CMK (cell line): ENCODE measurements at places on chromosomes 13 and 19.

GRCh38 chr19:38068826-38069225 lies 155.2 kb downstream of the DPF1 start:
- DNase-seq = no peak

- no peak for DNase-seq
These were observed 954 bp upstream of the STK24 start for GRCh38 chr13:98577836-98578285.

GRCh38 chr19:52601025-52601973 lies 31.2 kb downstream of the ZNF701 start:
- DNase-seq = peak; percentile 78

GRCh38 chr13:51318015-51318414 lies 21.5 kb upstream of the SERPINE3 start:
- no peak for DNase-seq

DNA sequence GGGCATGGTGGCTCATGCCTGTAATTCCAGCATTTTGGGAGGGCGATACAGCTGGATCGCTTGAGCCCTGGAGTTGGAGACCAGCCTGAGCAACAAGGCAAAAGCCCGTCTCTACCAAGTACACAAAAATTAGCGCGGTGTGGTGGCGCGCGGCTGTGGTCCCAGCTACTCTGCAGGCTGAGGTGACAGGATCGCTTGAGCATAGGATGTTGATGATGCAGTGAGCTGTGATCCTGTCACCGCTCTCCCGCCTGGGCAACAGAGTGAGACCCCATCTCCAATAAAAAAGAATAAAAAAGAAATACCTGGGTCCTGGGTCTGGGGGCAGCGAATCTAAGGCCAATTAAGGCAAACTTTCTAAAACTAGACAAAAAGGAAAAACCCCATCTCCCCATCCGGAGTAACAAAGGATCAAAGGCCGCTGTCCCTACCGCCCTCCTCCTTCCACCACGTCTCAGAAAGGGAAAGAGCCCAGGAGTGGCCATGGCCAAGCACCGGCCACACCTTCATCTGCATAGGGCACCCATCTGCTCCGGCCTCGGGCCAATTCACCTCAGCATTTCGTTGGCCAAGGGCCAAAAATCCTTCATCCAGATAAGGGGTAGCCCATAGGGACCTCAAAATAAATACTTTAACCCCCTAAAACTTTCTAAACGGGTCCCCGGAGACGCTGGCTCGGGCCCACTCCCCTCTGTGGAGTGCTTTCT lies 851 bp downstream of the ZNF320 start:
- DNase-seq = peak; percentile 12

DNA sequence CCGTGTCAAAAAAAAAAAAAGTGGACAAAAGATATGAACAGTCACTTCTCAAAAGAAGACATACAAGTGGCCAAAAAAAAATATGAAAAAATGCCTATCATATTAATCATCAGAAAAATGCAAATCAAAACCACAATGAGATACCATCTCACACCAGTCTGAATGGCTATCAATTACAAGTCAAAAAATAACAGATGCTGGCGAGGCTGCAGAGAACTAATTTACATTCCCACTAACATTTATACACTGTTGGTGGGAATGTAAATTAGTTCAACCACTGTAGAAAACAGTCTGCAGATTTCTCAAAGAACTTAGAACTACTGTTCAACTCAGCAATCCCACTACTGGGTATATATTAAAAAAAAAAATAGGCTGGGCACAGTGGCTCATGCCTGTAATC lies 26.5 kb upstream of the FOXO1 start:
- no peak for DNase-seq

- DNase-seq = no peak
These were observed at the start of gene ZNF587B for GRCh38 chr19:57830071-57830602. Gene ZNF587B (plus strand): TSS chr19:57830299. CDS start chr19:57830529, 230 bp downstream.

GRCh38 chr19:50357178-50358100 lies 8.0 kb downstream of the NAPSA start:
- DNase-seq = no peak

DNA sequence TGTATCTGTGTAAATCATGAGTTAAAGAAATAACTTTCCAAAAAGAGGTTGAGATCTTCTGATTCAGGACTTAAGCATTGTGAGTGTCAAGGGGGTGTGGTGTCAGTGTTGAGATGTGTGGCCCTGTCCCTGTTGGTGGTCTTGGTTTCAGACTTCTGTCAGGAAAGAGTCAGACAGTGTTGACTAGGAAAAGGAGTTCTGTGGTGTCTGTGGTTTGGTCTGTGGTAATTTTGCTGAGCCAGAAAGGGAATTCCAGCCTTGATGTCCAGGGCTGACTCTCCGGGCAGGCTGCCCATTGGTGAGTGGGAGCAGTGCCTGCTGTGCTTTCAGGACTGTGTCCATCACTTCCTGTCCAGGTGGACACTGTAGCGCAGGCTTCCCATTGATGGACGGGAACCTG lies 39.8 kb upstream of the IGFL4 start:
- no peak for DNase-seq

- DNase-seq = no peak
These were observed 28.9 kb upstream of the ZNF729 start for GRCh38 chr19:22257381-22257780.

DNA sequence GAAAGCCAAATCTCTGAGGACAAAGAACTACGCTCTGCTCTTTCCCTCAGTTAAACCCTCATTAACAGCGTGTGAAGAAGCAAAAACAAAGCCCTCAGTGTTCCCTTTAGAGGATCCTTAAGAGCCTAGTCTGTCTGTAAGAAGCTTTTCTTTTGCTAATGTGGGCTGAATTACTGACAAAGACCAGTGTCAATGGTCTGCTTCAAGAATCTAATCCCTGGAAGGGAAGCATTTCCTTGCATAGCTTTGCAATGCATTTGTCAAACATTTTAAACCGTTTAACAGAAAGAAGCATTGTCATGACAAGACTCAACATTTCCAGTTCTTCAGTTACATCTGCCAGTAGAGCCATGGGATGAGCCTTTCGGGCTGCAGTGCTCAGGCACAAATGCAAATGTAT lies 64.9 kb downstream of the EDNRB start:
- DNase-seq = no peak

GRCh38 chr19:42275517-42275916 lies 6.5 kb downstream of the CIC start:
- no peak for DNase-seq

- DNase-seq = no peak
These were observed 3.9 kb downstream of the VSIG10L start for GRCh38 chr19:51337861-51338562.

DNA sequence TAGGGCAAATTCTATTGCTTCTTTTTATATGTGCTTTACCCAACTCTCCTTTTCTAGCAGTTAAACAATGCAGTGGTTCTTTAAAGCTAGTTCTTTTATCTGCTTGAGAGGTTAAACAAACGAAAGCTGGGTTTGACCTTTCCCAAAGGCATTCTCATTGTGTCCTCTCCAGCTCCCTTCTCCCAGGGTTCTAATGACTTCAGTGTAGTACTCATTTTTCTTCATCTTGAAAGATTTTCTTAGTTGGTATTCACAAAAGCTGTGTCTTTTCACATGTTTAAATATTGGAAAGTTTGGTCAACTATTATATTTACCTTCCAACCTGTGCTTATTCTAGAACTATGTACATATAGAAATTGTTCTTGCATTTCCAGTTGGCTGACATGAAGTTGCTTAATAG lies 1.5 kb downstream of the WASF3 start:
- no peak for DNase-seq

GRCh38 chr13:101996954-101997353 lies 404.9 kb downstream of the FGF14 start:
- no peak for DNase-seq

- no peak for DNase-seq
These were observed 792.9 kb downstream of the LIG4 start for GRCh38 chr13:107422421-107422820.

- DNase-seq = no peak
These were observed 163.6 kb downstream of the SPRY2 start for GRCh38 chr13:80177327-80177726.

- DNase-seq = no peak
These were observed 47.6 kb upstream of the SLC15A1 start for GRCh38 chr13:98800078-98800477.

- no peak for DNase-seq
These were observed 71.6 kb upstream of the ZDHHC20 start for GRCh38 chr13:21530656-21531055.

- no peak for DNase-seq
These were observed 10.3 kb upstream of the MEDAG start for GRCh38 chr13:30895773-30896172.

DNA sequence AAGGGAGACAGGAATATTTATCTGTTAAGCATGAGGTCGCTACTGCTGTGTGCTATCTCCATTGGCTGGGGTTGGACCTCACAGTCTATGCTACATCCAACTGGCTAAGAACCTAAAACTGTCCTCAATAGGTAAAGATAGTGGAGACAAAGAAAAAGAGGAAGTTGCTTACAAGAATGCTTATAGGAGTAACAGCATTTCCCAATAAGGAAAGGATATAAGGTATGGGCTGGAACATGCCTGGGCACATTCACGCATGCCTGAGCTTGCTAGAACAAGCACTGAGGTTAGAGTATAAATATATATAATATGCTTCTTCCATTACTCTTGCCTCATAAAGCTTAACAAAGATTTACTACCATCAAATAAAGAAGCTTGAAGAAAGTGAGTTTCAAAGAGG lies 47.9 kb upstream of the CEACAM21 start:
- no peak for DNase-seq

DNA sequence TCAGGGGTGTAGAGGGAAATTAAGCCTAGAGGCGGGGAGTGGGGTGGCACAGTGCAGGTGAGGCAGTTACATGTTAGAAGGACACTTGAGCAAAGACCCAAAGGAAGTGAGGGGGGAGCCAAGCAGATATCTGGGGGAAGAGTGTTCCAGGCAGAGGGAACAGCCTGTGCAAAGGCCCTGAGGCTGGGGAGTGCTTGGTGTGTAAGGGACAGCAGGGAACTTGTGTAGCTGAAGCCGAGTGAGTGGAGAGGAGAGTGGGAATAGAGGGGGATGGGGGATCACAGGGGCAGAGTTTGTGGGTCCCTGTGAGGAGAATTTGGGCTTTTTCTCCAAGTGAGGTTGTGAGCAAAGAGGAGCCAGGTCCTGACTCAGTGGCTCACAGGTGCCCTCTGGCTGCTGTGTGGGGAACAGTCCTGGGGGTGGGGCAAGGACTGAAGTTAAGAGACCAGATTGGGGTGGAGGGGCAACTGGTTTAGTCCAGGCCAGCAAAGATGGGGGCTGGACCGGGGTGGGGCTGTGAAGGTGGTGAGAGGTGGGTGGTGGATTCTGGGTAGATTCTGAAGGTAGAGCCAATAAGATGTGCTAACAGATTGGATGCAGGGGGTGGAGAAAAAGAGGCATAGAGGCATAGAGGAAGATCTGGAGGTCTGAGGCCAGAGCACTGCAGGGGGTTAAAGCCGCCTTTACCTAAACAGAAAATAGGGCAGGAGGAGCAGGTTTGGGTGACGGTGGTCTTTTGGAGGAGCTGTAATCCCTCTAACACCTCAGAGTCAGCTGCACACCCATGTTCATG lies 75.3 kb downstream of the CACNA1A start:
- DNase-seq = no peak

DNA sequence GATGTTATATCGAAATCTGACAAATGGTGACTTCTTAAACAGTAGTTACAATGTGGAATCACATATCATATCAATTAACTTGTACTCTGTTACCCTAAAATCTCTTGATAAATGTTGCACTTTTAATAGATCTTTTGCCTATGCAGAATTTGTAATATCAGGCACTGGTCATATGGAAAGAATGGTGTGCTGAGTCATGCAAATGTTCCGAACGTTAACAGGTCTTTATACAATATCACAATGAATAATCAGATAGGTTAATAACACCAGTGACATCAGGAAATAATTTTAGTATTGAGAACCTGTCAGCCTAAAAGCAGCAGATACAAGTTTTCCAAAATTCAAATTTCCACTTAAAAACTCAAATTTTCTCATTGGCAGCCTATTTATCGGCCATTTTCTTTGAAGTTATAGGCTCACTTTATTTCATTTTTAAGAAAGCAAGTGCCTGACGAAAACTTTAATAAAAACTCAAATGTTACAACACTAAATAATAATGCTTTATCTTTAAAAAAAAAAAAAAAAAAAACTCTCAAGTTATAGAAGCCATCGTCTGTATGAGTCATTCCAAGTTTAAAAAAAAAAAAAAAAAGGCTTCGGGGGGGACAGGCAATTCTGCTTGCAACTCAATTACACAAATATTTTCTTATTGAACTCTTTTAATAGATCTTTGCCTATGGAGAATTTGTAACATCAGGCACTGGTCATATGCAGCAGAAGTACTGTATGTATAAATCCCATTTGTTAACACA lies 180.9 kb downstream of the DIAPH3 start:
- DNase-seq = no peak

- no peak for DNase-seq
These were observed 20.5 kb downstream of the DZIP1 start for GRCh38 chr13:95624020-95624419.

DNA sequence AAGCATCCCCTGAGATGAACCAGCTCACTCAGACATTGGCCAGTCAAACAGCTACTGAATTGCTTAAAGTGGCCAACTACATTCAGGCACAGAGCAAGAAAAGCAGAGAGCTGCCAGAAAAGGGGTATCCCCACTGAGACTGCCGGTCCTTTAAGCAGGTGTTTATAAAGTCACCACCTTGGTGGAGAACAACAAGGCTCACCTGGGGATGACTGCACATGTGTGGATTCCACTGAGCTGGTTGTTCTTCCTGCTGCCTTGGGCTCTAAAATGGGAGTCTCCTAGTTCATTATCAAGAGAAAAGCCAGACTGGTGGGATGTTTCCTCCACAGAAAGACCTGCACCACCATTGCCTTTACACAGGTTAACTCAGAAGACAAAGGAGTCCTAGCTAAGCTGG lies 51.8 kb upstream of the IPO5 start:
- DNase-seq = no peak

DNA sequence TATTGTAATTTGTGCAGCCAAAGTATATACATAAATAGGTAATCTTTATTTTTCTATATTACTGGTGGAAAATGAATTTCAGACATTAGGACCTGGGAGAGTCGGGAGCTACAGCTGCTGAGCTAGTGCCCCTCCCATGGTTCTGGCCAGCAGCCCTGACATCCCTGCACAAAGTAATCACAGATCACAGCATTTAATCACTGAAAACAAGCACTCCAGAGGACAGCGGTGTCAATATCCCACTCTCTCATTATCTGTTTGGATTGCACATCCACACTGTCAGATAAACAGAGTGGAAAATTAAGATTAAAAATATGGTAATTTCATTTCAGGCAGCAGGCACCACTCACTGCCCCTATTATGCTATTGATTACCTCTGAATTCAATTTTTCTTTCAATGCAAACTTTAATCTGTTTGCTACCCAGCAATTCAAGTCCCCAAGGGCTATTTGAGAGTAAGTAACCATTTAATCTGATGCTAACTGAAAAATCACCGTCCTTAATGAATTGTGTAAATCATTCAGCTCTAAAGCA lies 254.1 kb upstream of the SOX21 start:
- DNase-seq = no peak
